ENCODE measurements at places on chromosomes 5 and 9.

- no peak for DNase-seq
Measured at GRCh38 chr9:10236161-10236560, 376.6 kb downstream of the PTPRD start.

DNA sequence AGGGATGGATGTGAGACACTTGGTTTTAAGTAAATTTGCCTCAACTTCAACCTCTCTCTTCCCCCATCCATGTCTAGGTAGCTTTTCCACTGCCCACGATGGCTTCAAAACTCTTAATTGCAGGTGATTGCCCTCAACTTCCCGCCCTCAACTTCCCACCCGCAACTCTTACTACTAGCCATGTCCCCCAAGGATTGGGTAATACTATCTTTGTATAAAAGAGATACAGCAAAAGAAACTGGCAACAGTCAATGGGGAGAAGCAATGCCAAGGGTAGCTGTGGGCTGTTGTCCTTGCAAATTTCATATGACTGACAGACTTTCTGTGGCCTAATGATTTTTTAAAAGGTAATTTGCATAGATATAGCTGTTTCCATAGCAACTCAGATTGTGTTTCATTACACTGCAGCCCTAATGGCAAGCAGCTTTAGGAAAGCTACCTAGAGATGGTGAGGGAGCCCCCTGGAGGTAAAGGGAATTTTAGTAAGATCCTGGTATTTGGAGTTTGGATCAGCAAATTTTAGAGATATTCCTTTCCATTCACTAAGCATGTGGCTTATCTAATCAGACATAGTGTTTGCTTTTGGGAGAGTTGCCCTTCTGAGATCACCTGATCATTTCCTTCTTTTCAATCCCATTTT lies 421.5 kb upstream of the DAP start:
- DNase-seq, result no peak

DNA sequence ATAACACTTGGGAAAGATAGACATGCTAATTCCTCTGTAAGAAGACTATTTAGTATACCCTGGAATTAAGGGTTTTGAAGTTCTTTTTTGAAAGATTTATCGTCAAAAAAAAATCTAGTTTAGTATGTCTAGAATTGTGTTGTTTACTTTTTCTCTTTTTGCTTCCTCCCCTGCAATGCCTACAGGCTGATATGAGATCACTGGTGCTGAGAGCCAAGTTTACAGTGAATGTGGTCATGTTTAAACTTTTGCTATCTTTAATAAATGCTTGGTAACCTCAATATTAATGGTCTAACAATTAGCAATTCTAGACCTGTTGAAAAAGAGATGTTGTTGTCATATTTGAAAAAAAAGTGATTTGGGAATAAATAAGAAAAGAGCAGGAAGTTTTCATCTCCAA lies 86.1 kb downstream of the CWC27 start:
- DNase-seq, result no peak

GRCh38 chr9:100919506-100919905 lies 109.0 kb upstream of the PLPPR1 start:
- DNase-seq, result no peak

GRCh38 chr9:99034149-99034548 lies 70.8 kb upstream of the TGFBR1 start:
- DNase-seq, result no peak

DNA sequence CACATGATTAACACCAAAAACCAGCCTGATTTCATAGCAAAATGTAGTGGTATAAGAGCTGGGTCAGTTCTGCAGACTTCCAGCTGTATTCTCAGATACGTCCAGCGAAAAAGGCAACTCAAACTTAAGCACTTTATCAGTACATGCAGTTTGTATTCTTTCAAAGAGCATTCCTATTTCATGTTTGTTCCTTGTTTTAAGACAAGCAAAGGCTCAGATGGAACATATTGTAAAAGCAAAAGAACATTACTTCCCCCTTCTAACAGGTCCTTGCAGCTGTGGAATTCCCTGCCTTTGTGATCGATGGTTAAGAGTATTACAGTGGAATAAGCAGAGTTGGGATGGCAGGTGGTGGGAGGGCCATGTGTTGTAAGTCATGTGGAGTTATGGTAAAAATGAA lies 86.3 kb upstream of the GRHPR start:
- no peak for DNase-seq

- DNase-seq, result no peak
Measured at GRCh38 chr5:143426437-143426991, 23.0 kb upstream of the NR3C1 start.

- DNase-seq, result no peak
Measured at GRCh38 chr5:141637123-141637766, 448 bp downstream of the RELL2 start.

- no peak for DNase-seq
Measured at GRCh38 chr5:58787987-58788386, 205.1 kb downstream of the RAB3C start.

Data from activated CD4-positive, CD25-positive, alpha-beta regulatory T cell treated with anti-CD3 and anti-CD28 coated beads, Interleukin-2, amount 50 U/mL, for 16 hours (primary cell).